ENCODE measurements at places on chromosomes 13 and 19. TPM values are rescaled to one million over a fixed set of nuclear protein-coding genes. Genes with fewer than 3 reads are reported as not detected.

DNA sequence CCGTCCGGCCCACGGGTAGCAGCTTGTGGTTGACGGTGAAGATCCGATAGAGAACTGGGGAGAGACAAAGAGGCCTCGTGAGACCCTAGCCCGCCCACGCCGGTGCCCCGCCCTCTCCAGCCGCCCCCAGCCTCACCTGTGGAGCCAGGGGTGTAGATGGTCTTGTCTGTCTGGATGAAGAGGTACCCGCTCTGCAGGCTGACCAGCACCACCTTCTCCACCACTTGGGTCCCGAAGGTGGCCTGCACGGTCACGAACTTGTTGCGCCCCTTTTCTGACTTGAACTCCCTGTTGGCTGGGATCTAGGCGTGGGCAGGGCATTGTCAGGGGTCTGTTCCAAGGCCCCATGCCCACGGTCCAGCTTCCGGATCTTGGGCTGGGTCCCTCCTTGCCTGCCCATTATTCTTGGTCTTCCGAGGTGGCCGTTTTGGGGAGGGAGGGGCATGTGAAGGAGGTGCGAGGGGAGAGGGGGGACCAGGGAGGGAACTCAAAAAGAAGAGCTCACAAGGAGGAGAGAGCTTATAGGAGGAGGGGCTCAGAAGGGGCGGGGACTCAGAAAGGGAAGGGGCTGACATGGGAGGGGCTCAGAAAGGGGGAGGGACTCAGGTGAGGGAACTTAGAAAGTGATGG lies 2.2 kb downstream of the C3 start:
- DNase-seq: no peak

DNA sequence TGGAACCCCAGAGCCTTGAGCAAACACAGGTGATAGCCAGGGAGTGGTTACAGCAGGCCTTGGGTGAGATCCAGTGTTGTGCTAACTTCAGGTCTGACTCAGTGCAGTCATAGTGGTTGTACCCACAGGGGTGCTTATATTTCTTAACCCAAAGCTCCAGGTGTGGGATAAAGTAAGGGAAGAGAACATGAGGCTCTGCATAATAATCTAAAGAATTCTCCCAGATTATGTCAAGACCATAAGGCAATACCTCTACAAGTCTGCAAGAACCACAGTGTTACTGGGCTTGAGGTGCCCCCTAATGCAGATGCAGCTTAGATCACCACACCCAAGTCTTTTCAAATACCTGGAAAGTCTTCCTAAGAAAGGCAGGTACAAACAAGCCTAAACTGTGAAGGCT lies 485.4 kb downstream of the RFC3 start:
- no peak for DNase-seq

- DNase-seq: no peak
These were observed 5.4 kb upstream of the NLRP7 start for GRCh38 chr19:54952591-54953344.

Gene CBY2
- polyA plus RNA-seq: 1.1 TPM

- peak; percentile 38 for DNase-seq
These were observed 226.3 kb downstream of the SLC7A1 start for GRCh38 chr13:29369060-29369743.

DNA sequence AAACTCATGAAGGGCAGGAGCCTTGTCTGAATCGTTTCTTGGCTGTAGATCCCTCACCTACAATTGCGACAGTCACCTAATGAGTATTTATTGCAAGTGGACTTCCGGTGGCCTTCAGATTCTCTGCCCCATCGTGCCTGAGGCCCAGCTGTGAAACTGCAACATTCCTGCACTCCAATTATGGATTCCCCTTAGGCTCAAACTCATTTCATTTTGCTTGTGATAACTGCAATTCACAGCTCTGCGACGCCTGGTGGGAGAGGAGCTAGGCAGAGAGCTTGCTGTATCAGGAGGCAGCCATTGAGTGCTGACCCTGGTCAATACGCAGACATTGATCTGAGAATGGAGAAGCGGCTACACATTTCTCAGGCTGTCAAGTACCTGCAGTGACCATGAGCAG lies 59.0 kb downstream of the CCDC70 start:
- DNase-seq: no peak

- no peak for DNase-seq
These were observed 31.7 kb downstream of the DNAJC15 start for GRCh38 chr13:43054803-43055802.

Gene KCNJ14
- polyA plus RNA-seq: 0.77 TPM

DNA sequence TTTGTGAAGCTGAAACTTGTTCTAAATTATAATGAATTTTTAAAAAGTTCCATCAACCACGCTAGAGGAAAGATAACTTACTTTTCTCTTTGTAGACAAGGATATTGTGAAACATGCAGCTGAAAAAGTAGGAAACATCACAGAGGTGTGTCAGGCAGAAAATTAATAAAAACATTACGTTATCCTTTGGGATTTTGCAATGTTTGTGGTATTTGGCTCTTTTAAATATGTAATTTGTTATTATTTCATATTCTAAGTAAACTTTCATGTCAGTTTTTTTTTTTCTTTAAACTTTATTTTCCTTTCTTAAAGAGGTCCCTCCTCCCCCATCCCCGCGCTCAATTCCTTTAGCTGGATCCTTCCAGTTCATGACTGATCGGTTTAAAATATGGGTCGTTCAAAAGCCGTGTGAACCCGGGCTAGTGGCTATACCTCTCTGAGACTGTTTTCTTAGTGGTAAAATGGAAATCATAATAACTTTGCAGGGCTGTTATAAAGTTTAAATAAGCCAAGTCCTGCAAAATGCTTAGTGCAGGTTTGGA lies 740 bp upstream of the CCDC61 start:
- no peak for DNase-seq

DNA sequence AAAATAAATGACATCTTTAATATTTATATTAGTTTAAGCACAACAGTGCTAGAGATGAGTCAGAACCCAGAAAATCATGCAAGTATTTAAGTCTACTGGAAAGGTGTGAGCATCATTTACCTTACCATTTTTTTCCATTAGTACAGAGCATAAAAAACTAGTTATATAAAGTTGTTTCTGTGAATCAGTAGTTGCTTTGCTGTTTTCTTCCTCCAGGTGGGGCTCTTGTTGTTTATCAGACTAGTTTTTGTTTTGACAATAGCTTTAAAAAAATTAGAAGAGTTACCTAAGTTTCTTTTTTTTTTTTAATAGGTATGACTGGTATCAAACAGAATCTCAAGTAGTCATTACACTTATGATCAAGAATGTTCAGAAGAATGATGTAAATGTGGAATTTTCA lies 12.7 kb downstream of the SUGT1 start:
- no peak for DNase-seq

DNA sequence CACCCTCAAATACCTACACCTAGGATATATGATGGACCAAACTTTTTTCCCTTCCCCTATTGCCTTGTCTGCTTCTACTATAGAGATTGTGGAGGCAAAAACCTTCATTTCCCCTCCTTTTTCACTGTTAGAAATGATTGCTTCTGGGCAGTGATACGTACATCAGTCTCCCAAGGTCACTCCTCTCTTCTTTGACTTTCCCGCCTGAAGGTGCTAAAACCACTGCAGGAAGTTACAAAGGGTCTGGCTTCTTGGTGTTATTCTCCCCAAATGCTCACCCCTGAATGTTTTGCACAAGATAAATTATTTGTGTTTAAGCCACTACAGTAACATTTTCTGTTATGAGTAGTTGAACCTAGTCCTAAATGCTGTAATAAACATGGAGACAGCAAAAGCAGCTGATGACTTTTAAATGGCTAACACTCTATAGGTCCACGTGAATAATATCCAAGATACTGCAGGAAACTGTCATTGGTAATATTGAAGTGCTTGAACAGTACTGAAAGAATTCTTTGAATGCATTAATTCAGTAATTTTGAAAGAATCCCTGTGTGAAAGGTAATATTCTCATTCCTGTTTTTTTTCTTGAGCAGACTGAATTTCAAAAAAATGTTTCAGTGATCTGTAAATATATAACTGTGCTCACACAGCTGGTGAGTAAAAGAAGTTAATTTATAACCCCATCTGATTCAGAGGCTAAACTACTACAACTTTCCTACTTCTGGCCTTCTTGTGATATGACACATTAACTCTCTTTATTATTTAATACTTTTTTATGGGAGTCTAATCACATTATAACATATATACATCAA lies 865.1 kb downstream of the EFNB2 start:
- peak; percentile 15 for DNase-seq

DNA sequence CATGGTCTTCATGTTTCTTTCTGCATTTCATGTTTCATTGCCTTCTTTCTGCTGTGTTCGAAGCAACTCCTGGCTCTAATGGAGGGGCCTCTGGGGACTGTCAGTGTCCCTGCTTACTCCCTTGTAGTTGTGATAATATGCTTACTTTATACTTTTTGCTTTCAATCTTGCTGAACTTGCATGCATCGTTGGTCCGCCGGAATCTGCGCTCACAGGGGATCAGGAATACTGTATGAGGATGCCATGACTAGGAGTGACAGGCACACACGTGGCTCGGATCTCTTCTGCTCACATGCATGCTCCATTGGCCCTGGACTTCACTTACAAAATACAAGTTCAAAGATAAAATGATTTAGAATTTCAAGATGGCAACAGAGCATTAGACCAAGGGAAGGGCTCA lies 108.8 kb downstream of the SIPA1L3 start:
- DNase-seq: no peak

Gene APOE
- 261 TPM for polyA plus RNA-seq

Measured in right renal pelvis (tissue), 4 donors.